ENCODE measurements at places on chromosomes 1 and 21.

DNA sequence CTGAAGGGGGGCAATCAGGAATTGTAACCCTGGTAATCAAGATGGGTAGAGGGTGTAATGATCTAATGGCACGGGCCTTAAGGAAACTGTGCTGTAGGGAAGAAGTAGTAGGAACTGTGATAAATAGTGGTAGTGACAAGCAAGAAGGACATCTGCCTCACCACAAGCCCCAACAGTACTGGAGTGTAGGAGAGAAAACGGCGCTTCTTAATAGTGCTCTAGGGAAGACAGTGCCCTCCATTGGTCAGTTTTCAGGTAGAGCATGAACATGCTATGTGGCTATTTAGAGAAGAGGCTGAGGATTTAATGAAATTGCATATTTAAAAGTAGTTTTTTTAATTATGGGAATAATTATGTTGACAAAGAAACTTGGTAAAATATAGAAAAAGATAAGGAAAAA, 32.2 kb downstream of the SLC30A7 start:
- no peak for DNase-seq

DNA sequence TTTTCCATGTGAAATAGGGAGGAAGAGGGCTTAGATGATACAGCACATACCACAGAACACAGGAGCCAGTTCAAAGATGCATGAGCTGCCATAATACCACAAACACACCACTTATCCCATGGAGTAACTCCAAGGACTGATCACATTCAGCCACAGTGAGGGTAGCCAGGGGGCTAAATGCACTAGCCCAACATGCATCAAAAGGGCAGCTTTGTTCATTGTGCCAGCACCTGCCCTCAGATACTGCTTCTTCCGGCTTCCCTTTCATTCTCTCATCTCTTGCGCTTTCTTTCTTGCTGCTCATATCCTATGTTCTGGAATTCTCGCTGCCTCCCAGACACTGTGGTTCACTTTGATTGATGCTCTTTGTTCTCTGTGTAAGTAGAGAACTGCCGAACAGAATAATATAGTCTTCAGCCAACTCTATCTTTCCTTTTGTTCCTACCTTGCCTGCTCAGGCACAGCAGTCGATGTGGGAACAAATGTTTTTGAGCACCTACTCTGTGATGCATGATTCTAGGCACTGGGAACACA, 50.0 kb upstream of the SYT6 start:
- DNase-seq: no peak

DNA sequence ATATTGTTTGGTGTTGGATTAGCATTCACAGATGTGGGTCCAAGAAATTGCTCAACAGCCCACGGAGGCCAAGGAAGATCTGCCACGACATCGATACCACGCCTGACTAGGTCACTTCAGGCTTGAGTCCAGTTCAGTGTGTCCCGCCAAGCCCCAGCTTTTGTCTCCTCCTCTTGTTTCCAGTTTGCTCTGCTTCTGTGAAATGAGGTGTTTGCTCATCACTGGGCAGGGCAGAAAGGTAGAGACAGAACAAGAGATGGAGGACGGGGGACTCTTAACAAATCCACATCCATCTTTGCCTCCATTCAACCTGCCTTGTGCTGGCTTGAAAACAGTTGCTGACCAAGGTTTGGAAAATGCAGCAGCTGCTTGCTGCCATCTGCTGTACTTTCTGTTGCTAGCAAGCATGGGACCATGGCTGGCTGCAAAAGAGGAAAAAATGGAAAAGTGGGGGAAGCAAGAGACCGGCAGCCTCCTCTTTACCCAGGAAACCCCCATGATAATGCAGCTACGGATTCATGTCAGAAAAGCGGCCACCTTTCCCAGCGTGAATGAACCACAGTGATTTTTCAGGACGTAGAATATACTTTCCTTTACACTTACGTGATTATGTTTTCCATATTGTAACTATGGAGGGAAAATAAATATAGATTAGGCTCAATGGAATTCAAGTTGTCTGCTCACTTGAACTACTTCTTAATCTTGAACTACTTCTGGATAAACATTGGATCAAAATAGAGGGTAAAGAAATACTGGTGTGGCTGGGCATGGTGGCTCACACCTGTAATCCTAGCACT, 80.2 kb upstream of the GREM2 start:
- DNase-seq: no peak

- no peak for DNase-seq
These were observed 98.0 kb upstream of the C1orf105 start for GRCh38 chr1:172322219-172323061.

DNA sequence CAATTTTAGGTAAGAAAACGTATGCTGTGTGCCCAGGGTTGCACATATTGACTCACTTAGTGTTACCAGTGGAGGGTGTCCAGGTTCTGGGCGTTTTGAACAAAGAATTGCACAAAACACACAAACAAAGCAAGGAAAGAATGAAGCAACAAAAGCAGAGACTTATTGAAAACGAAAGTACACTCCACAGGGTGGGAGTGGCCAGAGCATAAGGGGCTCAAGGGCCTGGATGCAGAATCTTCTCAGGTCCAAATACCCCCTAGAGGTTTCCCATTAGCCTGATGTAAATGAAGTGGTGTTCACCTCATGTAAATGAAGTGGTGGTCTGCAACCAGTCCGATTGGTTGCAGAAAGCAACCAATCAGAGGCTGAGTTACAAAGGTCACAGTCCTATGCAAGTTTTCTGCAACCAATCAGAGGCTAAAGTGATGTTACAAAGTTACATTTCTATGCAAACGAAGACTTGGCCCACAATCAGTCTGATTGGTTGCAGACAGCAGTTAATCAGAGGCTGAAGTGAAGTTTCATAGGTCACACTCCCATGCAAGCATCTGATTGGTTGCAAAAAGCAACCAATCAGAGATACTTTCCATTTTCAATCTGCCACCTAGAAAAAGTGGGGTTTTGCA, 228.3 kb downstream of the ST6GALNAC3 start:
- no peak for DNase-seq

GRCh38 chr1:116326486-116326885, 46.6 kb upstream of the ATP1A1 start:
- DNase-seq: no peak

GRCh38 chr1:37055631-37056030, 21.3 kb upstream of the GRIK3 start:
- DNase-seq: no peak

DNA sequence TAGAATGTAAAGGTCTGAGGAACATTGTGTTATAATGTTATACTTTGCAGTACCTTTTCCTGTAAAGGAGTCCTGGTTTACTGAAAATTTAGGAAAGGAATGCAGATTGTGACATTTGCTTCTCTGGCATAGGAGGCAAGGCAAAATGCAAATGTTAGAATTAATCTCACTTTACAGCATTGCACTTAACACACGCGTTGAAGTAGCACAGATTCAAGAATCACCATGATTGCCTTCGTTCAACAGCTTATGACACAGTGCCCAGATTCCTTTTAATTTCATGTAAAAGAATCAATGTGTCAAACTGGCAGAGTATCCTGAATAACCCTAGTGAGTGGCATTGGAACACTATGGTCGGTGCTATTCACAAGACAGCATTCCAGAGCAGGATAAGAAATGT, 47.4 kb downstream of the RGS7 start:
- no peak for DNase-seq

GRCh38 chr1:11515368-11516300, 36.7 kb downstream of the DISP3 start:
- no peak for DNase-seq

- DNase-seq: no peak
These were observed 16.6 kb upstream of the GFI1 start for GRCh38 chr1:92503043-92503925.

DNA sequence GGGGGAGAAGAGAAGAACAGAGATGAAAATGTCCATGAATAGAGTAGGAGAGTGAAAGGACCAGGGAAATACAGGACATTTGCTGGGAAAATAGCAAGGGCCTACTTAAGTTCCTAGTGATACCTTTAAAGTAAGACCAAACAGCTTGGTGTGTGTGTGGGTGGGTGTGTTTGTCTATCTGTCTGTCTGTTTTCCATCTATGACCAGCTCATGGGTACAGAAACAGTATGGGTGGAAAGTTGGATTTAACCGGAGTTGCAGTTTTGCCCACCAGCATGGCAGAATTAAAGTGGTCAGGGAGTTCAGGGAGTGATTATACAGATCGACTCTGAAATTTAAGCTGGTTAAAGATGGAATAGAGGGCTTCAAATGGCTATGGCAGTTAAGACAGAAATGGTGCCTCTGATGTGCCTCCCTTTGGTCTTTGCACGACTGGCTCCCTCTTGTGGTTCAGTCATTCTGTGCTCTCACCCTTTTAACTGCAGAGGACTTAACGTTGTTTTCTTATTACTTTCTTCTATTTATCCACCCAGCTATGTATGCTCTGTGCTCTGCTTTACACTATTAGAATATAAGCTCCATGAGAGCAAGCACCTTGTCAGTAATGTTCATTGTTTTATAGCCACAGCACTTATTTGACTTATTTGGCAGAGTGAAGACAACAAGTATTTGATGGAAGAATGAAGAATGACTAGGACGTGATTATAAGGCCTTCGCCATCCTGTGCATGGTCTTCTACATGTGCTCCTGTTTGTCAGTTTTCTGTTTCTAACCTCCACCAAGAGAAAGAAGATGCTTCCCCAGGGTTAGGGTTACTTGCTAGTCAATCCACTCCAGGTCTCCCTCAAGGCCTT, 72.7 kb upstream of the AK4 start:
- DNase-seq: peak; percentile 15

DNA sequence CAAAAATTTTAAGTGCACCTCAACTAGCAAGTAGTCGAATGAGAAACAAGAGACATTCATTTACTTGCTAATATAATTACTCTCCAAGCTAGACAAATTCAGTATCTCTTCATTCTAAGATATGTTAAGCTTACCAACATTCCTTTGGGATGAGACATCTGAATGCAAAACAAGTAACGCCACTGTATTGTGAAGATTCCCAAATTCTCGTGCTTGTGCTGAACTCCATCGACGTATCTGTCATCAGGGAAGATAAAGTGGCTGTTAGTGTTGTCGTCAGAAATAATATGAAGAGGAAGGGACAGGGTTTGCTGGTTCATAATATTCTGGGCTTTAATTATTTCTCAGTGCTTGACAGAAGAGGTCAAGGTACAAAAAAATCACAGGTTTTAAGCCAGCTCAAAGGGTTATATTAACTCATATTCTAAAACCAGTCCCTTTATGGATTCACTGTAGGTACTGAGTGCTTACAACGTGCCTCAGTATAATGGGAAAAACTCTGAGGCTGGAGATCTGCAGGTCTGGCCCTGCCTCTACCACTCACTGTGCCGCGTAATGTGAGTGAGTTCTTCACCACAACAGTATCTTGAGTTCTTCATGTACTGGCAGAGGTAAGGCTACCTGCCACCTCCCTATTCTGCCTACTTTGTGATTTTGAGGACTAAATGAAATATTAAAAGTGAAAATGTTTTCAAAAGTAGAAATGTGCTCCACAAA, 42.0 kb downstream of the PCSK9 start:
- no peak for DNase-seq

GRCh38 chr1:39258146-39258924, 53.8 kb downstream of the MACF1 start:
- DNase-seq: peak; percentile 52

DNA sequence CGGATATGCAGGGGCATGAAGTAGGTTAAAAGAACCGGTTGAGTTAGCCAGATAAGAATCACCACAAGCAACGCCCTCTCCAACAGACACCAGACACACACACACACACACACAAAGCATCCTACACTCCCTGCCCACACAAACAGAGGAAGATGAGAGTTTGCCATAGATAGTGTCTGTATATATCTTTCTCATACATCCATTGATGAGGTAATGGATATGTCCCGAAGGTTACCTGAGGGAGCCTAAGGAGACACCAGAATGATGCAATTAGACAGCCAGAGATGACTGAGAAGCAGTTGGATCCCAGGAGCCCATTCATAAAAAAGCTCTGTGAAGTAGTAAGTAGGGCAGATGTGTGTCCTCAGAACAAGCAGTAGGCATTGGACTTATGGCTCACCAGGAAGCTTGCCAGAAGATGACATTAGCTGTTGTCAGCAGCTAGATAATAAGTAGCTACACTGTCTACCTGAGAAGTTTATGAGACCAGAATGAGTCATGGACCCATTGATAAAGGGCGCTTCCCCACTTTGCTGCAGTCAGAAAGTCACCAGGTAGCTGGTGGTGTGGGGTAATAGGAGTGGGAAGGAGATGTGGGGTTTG, 247.0 kb downstream of the KCNT2 start:
- DNase-seq: no peak

- DNase-seq: no peak
These were observed 37.9 kb upstream of the RHOU start for GRCh38 chr1:228697207-228698016.

All from stimulated activated CD8-positive, alpha-beta memory T cell treated with anti-CD3 and anti-CD28 coated beads, Interleukin-2, amount 100 ng/mL, for 48 hours (primary cell).